Endodermal cell (in vitro differentiated cells): ENCODE measurements at places on chromosomes 16 and 17. TPM values are rescaled to one million over a fixed set of nuclear protein-coding genes. Genes with fewer than 3 reads are reported as not detected.

The CSF3 gene
- total RNA-seq = not detected in 3 replicates

DNA sequence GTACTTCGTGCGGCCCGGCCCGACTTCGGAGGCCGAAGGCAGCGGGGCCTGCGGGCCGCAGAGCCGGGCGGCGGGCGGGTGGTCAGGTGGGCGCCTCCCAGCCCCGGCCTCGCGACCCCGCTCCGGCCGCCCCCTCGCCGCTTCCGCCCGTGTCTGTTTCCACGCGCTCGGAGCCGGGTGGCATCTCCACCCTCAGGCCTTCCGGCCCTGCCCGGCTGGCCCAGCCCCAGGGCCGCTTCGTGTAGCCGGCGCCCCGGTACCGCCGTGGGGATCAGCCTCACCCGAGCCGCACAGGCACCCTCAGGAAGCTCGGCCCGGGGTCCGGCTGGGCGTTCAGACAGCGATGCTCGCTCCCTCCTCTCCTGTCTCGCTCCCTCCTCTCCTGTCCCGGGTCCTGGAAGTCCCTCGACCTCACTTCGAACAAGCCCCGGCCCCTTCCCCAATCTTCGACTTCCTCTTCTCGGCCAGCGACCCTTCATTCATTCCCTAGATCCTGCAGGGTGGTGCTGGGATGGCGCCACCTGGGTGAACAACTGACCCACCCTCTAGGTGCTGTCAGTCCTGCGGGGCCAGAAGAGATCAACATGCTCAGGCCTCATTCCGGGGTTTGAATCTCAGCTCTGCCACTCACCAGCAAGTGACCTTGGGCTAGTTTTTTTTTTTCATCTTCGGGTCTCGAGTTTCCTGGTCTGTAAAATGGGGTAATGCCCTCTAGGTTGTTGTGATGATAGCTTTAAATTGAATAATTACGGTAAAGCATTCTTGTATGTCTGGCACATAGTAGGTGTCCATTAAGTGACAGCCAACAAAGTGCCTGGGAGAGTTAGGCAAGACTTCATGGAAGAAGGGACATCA lies 610 bp downstream of the VPS4A start:
- DNase-seq = peak; percentile 89
- H3K27me3 ChIP-seq = no peaks in the 10 kb centered on the region
- H3K36me3 ChIP-seq = peaks cover 26% of the 10 kb centered on the region
- H3K4me1 ChIP-seq = no peaks in the 10 kb centered on the region

The KPNB1 gene
- total RNA-seq = 500 and 527 TPM in 2 replicates

The CD7 gene
- total RNA-seq = 0.59 to 2.4 TPM (median 0.80 TPM) in 3 replicates

DNA sequence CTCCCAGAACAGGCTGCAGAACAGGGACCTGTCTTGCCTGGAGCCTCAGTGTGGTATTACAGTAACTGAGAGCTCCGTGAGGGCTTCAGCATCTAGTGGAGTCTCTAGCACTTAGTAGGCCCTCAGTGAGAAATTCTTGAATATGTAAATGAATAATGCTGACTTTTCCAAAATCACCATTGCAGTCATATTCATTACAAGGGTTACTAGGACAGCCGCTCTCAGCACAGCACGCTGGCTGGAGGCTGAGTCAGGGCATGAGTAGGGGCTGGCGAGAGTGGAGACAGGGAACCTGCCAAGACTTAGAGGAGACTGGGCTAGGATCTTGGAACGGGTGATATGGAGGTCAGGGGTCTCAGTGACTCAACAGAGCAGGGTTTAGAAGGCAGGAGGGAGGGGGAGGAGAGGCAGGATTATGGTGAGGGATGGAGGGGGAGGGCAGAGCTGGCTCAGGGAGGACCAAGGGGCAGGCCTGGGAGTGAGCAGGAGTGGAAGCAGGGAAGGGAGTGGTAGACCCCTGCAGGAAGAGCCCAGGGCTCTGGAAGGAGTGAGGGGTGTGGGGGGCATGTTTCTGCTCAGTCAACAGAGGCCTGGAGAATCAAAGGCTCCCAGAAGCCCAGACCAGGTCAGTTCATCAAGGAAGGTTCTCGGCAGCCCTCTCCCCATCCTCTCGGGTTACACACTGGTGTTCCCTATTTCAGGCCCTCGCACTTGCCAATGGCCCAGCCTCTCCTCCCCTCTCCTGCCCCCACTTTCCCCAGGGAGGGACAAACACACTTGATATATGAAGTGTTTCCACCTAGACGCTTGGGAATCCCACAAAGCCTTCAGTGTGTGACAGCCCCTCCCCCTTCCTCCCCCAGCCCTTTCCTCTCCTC lies 42.3 kb downstream of the FZD2 start:
- H3K27ac ChIP-seq = peak overlapping the region; percentile 71
- H3K27me3 ChIP-seq = no peaks in the 10 kb centered on the region
- no peaks in the 10 kb centered on the region for H3K36me3 ChIP-seq
- no peak overlapping the region for H3K4me3 ChIP-seq
- H3K4me1 ChIP-seq = peaks cover 9% of the 10 kb centered on the region
- DNase-seq = peak; percentile 86

DNA sequence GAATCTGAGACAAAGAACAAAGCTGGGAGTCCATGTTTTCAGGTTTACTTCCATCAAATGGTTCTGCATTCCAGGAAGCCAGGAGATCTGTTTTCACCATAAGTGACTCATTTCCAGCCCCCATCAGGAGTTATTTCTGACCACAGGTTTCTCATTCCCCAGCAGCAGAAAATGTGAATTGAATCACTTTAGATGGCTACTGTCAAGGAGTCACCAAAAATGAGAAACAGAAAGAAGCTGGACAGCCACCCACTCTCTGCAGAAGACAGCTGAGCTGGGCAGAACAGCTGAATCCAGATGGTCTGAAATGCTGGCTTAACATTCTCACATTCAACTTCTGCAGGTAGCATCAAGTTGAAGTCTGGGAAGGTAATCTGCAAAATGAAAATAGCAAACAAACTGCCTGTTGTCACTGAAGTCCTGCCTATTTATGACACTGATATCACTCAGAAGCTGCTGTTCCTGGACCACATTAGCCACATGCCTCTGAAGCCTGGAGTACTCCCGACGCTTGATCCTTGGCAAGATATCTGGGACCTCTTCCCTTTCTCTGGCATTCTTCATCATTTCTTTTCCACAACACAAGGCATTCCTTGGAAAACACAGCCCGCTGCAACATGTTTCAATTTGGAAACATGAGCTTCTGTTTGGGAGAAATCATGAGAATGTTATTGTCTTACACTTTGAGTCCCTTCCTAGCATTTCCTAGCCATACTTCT lies 15.3 kb downstream of the CCL11 start:
- no peak for DNase-seq
- no peak overlapping the region for H3K27ac ChIP-seq
- H3K4me1 ChIP-seq = no peaks in the 10 kb centered on the region
- H3K4me3 ChIP-seq = no peak overlapping the region

GRCh38 chr17:2691965-2692780 lies 19.4 kb downstream of the CLUH start:
- H3K36me3 ChIP-seq = no peaks in the 10 kb centered on the region
- DNase-seq = peak; percentile 58
- H3K4me3 ChIP-seq = no peak overlapping the region
- H3K27ac ChIP-seq = no peak overlapping the region

The KRTAP3-1 gene
- total RNA-seq = not detected in 3 replicates

- no peaks in the 10 kb centered on the region for H3K36me3 ChIP-seq
- no peak overlapping the region for H3K27ac ChIP-seq
- peaks cover 31% of the 10 kb centered on the region for H3K27me3 ChIP-seq
These were observed 7.7 kb downstream of the ASIC2 start for GRCh38 chr17:33285413-33285812.

The CCL4L2 gene
- not detected in 3 replicates for total RNA-seq

The FBXW10 gene
- total RNA-seq = not detected in 3 replicates

DNA sequence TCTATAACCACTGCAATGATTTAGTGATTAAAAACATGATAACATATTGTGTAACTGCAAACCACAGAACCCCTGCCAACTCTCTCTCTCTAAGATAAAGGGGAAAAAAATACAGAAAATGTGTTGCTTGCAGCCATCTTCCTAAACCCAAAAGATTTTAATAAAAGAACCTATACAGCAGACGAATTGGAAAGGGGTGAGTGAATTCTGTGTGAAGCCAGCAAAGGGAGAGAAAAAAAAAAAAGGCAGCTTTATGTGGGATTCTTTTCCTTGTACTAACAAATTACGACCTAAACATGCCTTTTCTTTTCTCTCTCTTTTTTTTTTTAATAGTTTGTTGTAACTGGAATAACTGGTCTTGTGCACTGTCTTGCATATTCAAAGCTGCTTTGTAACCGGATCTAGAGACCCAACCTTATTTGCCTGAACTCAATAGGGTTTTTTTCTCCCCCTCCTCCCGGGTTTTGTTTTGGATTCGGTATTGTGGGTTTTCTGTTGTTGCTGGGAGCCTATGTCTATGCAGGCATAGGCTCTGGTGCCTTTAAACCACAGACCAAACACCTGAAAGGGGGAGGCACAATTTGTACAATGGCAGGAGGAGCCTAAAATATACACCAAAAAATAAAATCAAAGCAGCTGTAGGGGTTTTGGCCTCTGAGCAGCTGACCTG lies 7.0 kb upstream of the ZFHX3 start:
- peaks cover 6% of the 10 kb centered on the region for H3K4me1 ChIP-seq
- H3K36me3 ChIP-seq = no peaks in the 10 kb centered on the region
- no peak for DNase-seq
- peak overlapping the region; percentile 82 for H3K27ac ChIP-seq
- H3K4me3 ChIP-seq = no peak overlapping the region
- peaks cover 88% of the 10 kb centered on the region for H3K27me3 ChIP-seq

The DRC7 gene
- total RNA-seq = 1.3 and 1.8 TPM in 2 replicates

The BHLHA9 gene
- total RNA-seq = 0.27 and 0.62 TPM in 2 replicates

DNA sequence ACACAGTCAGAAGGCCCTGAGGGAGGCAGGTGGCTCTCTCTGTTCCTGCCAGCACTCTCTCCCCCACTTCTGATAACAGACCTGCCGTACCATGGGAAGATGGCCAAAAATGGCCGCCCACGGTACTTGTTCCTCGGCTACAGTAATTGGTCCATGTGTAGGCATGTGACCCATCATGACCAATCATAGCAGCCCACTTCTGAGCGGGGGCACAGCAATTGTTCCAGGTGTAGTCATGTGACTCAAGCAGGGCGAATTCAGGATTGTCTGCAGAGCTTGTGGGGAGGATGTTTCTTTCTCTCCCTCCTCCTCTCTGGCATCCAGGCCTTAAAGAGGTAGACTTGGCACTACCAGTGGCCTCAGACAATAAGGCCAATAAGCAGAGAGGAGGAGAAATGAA lies 250.4 kb downstream of the MRTFB start:
- no peak overlapping the region for H3K4me3 ChIP-seq
- no peaks in the 10 kb centered on the region for H3K4me1 ChIP-seq
- H3K36me3 ChIP-seq = peaks cover 28% of the 10 kb centered on the region

The SCNN1B gene
- total RNA-seq = not detected in 3 replicates

- no peak overlapping the region for H3K4me3 ChIP-seq
- no peaks in the 10 kb centered on the region for H3K4me1 ChIP-seq
- H3K27ac ChIP-seq = no peak overlapping the region
- no peak for DNase-seq
- H3K27me3 ChIP-seq = no peaks in the 10 kb centered on the region
These were observed 2.8 kb upstream of the KRT40 start for GRCh38 chr17:40986920-40987319.

The KCNJ2 gene
- total RNA-seq = 0.29 to 0.38 TPM (median 0.35 TPM) in 3 replicates

GRCh38 chr16:84509032-84509950 lies 4.8 kb upstream of the MEAK7 start:
- no peak overlapping the region for H3K4me3 ChIP-seq
- H3K4me1 ChIP-seq = peaks cover 4% of the 10 kb centered on the region
- H3K27me3 ChIP-seq = no peaks in the 10 kb centered on the region
- H3K27ac ChIP-seq = no peak overlapping the region
- peak; percentile 70 for DNase-seq

The IRX3 gene
- total RNA-seq = 13.8 to 17.1 TPM (median 15.6 TPM) in 3 replicates

DNA sequence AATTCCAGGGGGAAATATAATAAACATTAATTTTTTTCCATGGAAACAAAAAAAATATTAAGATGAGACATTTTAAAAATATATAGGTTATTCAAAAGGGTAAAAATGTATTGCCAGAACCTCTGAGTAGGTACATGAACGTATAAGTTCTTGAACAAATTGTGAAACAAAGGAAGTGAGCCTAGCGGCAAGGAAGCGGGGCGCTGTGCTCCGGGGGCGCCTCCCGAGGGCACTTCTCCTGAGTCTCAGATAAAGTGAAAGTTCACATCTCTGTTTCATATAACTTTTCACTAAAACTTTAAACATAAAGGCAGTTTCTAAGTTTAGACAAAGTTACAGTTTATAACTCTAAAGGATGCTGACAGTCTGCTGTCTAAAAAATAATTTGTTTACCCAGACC lies 52.3 kb downstream of the TNRC6C start:
- H3K4me3 ChIP-seq = no peak overlapping the region
- H3K27ac ChIP-seq = no peak overlapping the region
- H3K4me1 ChIP-seq = no peaks in the 10 kb centered on the region
- H3K36me3 ChIP-seq = peaks cover 51% of the 10 kb centered on the region
- no peak for DNase-seq

The CYGB gene
- 2.3 and 3.4 TPM in 2 replicates for total RNA-seq

GRCh38 chr16:75921281-75921680 lies 195.0 kb upstream of the CPHXL start:
- no peaks in the 10 kb centered on the region for H3K36me3 ChIP-seq
- no peak overlapping the region for H3K4me3 ChIP-seq
- no peaks in the 10 kb centered on the region for H3K27me3 ChIP-seq
- no peak for DNase-seq
- H3K27ac ChIP-seq = no peak overlapping the region

The SPN gene
- total RNA-seq = 0.38 and 0.86 TPM in 2 replicates

GRCh38 chr17:65345261-65346005 lies 208.3 kb downstream of the RGS9 start:
- H3K4me1 ChIP-seq = no peaks in the 10 kb centered on the region
- no peaks in the 10 kb centered on the region for H3K27me3 ChIP-seq
- no peak for DNase-seq
- no peaks in the 10 kb centered on the region for H3K36me3 ChIP-seq

DNA sequence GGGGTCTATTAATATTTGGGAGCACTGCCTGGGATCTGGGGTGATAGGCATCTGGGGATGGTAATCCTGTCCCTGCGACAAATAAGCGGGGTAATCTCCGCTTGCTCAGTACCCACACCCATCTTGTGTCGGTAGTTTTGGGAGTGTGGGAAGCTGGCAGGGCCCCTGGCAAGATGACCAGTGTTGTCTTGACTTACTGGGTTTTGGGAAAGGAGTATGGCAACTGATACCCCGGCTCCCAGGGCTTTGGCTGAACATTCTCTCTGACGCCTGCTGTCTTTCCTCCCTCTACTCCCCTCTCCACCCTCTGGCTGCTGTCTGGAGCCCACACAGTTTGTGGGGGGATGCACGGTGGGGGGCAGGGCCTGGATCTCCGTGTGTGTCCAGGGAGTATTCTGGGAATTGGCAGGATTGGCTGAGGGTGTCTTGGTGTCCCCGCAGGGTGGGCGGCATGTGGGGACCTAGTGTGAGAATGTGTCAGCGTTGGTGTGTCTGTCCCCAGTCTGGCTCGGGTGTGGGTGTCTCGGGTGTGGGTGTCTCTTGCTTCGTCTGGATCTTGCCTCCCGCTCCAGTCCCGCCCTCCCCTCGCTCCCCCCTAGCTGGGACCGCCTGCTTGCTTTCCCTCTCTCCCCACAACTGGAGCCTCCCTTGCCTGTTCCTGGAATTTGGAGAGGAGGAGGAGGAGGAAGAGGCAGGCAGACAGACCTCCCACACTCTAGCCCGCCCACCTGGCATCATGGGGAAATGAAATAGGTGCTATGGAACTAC lies 12.0 kb downstream of the RARA start:
- peak; percentile 57 for DNase-seq
- no peak overlapping the region for H3K4me3 ChIP-seq
- no peaks in the 10 kb centered on the region for H3K36me3 ChIP-seq
- H3K4me1 ChIP-seq = peaks cover 12% of the 10 kb centered on the region
- H3K27me3 ChIP-seq = peaks cover 5% of the 10 kb centered on the region

The PTX4 gene
- not detected in 2 replicates for total RNA-seq

GRCh38 chr16:81239367-81240121 lies 1.1 kb downstream of the BCO1 start:
- H3K27ac ChIP-seq = peak overlapping the region; percentile 14
- no peak for DNase-seq
- no peaks in the 10 kb centered on the region for H3K36me3 ChIP-seq
- H3K27me3 ChIP-seq = peaks cover 10% of the 10 kb centered on the region
